Brain pericyte (primary cell): ENCODE measurements at places on chromosomes 1 and 21.

DNA sequence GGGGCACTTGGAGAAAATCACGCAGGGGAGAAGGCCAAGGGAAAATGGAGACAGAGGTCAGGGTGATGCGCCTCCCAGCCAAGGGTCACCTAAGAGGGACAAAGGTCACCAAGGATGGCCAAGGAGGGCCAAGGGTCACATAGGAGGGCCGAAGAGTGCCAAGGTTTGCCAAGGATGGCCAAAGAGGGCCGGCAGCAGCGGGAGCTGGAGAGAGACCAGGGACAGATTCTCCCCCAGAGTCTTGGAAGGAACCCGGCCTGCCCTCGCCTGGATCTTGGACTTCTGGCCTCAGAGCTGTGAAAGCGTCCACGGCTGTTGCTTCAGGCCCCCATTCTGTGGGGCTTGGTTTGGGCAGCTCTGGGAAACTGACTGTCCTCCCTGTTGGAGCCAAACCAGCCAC lies 25.6 kb upstream of the ARHGEF16 start:
- no peak for DNase-seq

DNA sequence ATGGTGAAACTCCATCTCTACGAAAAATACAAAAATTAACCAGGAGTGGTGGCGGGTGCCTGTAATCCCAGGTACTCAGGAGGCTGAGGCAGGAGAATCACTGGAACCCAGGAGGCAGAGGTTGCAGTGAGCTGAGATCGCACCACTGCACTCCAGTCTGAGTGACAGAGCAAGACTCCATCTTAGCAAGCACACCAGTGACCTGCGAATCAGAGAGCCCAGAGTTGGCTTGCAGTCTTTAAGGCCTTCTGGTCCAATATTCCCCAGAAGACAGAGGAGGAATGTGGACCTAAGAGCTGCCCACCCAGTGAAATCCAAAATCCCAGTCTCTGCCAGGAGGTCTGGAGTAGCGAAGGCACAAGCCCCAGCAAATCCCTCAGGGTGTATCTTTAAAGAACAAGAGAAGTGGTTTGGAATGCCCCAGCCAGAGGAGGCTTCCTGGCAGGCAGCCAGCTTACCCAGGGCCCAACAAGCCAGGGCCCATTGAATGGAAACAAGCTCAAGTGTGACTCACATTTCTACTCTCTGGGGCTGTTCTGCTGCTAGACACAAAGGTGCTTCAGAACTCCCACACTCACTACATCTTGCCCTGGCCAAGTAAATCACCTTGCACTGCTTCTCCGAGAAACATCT lies 23.9 kb downstream of the GPR161 start:
- DNase-seq: peak; percentile 24

DNA sequence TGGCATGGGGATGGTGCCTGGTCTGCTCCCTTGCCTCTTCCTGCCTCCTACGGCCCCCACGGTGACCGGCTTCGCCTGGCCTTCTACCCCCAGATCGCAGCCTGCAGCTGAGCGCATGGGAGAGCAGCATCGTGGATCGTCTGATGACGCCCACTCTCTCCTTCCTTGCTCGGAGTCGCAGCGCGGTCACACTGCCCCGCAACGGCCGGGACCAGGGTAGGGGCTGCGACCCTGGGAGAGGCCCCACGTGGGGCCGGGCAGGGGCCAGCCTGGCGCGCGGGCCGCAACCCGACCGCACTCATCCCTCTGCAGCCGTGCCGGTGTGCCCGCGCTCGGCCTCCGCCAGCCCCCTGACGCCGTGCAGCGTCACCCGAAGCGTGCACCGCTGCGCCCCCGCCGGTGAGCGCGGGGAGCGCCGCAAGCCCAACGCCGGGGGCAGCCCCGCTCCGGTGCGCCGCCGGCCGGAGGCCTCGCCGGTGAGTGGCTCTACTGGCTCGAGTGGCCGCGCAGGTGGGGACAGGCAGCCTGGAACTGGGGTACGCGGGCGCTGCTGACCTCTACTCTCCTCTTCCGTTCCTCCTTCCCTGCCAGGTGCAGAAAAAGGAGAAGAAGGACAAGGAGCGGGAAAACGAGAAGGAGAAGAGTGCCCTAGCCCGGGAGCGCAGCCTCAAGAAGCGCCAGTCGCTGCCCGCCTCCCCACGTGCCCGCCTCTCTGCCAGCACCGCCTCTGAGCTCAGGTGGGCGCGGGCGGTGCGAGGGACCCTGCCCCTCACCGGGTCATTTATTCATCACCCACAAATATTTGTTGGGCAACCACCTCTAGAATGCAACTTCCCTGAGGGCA lies 20.4 kb downstream of the MAP7D1 start:
- DNase-seq: no peak

DNA sequence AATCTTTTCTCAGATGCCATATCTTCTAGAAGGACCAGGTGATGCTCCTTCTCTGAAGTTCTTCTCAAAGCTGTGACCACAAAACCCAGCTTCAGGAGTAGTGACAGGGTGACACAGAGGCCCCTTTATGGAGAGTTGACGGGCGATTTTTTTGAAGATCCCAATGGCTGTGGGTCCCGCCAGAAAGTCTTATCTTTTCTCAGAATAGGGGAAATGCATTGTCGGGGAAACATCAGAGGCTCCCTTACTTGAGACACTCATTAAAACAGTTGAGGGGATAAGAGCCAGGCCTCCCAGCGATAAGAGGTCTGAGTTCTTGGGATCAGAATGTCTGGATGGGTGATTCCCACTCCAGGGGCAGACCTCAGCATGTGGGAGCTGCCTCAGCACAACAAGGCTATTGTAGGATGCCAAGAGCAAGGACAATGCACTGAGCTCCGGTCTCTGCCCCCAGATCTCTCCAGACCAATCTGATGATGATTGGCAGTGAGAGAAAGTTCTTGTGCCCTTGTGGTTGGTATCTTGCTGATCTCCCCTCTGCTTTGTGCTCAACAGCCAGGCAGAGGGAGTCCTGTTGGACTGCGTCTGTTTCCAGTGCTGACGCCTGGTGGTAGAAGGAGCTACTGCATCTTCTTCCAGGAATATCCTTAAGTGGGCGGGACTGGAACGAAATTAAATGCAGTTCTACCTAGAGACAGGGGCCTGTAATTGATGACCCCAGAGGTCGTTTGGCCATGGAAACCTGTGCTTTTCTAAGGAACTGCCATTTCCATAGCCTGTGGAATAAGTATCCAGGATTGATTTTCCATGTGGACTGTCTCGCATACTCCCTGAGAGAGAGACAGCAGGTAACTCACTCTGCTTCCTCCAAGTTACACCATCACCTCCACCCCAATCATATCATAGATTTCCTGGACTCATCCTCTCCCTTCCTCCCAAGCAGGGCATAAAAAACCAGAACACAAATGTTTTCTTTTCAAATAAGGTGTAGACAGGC lies 6.8 kb upstream of the ACKR1 start:
- DNase-seq: peak; percentile 29

GRCh38 chr1:171641076-171641864 lies 11.2 kb downstream of the MYOC start:
- DNase-seq: no peak

GRCh38 chr1:98426092-98426491 lies 235.4 kb upstream of the SNX7 start:
- no peak for DNase-seq

DNA sequence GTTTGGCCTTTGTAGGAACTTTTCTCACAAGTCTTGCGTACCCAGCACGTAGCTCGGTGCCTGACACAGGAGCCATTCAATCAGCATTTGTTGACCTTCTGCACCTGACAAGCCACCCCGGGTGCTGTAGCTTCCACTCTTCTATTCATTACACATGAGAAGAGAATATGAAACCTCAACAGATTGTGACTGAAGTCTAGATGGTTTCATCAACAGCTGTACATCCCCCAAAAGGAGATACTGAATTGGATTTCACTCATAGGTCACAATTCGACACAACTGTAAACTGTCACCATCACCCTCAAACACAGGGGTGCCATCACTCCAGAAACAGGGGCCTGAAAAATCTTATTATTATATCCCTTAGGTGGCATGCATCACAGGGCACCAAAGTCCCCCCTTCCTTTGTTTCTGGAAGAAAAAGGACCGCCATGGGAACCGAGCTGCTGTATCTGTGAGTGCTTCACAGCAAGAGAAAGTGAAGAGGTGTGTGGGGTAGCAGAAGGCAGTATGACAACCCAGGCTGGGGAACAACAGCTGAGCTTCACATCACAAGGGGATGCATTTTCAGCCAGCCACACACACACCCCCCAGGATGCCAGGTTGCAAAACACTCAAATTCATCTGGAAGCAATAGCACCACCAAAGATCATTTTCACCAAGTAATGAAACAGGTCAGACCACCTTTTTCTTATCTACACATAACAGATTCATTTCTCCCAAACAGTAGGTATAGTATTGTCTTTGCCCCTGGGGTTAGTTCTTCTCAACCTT lies 225.7 kb downstream of the TOMM20 start:
- DNase-seq: no peak

DNA sequence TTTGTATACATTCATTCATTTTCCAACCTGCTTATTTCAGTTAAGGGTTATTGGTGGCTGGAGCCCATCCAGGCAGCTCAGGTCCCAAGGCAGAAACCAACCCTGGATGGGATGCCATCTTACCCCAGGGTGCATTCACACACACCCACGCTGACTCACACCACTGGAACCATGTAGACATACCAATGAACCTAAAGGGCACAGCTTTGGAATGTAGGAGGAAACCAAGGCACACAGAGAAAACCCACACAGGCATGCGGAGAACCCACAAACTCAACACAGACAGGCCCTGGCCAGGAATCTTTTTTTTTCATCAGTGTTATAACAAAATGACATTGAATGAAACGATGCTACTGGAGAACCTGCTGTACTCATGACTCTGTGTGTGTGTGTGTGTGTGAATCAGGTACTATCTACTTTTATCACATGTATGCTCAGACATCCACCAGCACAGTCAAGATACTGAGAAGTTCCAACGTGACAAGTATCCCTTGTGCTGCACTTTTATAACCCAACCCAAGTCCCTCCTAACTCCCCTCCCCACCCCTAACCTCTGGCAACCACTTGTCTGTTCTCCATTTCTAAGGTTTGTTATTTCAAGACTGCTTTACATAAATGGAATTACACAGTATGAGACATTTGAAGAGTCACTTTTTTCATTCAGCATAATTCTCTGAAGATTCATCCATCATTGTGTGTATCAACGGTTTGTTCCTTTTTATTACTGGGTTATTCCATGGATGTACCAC lies 286.8 kb upstream of the PLD5 start:
- DNase-seq: no peak

GRCh38 chr1:66517959-66518358 lies 16.0 kb upstream of the SGIP1 start:
- no peak for DNase-seq

DNA sequence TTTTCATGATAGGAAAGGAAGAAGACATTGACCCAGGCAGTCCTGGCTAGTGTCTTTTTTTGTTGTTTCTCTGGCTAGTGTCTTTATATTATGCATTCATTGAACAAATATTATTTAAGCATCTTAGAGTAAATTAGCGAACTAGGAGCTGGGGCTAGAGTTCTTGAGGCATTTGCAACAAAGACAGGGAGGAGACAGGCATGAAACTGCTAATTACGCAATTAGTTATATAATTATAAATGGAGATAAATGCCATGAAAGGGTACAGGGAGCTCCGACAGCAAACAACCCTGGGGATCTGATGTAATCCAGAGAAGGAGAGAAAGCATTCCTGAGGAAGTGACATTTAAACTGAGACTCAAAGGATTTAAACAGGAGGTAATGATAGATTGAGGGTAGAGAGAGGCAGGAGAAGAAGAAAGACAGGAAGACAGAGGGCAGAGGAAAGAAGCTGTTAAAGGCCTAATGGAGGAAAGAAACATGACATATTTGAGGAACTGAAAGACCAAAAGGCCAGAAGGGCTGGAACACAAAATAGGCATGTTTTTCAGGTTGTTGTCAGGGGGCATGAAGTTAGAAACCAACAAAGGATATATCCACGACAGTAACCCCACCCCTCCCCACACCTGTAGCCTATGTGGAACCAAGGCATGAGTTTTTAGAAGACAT lies 99.5 kb upstream of the GJB5 start:
- DNase-seq: no peak

DNA sequence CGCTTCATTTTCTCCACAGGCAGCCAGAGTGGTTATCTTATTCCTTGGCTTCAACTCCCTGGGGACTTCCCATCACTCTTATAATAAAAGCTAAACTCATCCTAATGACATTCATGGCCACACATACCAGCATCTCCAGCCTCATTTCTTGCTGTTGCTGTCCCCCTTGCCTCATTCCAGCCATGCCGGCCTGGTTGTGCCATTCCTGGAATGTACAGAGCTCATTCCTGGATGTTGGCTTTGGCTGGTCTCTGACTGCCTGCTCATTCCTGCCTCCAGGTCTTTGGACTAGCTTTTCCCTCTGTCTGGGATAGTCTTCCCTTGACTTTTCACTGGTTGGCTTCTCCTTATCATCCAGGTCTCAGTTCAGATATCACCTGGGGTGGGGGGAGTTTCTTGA lies 2.4 kb upstream of the PEF1 start:
- no peak for DNase-seq

- no peak for DNase-seq
Observed at GRCh38 chr1:211198111-211198510, 61.1 kb upstream of the RCOR3 start.

- no peak for DNase-seq
Observed at GRCh38 chr1:211281320-211282022, 22.3 kb downstream of the RCOR3 start.

GRCh38 chr21:34510148-34511142 lies 1.6 kb downstream of the KCNE1 start:
- no peak for DNase-seq

DNA sequence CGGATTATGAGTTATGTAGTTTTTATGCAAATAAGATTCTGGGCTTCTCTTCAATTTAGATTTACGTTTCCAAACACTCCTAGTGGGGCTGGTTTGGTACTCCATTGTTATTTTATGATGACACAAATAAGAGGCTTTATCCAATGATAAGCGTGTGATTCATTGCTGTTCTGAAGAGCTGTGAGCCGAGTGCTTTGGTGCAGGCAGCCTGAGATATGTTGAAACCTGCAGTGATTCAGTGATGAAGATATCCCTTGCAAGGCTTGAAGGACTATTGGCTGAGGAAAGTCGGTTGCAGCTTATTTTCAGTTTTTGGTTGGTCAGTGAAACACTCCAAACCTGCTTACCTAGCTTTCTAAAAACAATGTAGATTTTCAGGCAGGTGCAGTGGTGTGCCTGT lies 112.2 kb downstream of the RYR2 start:
- no peak for DNase-seq

GRCh38 chr21:38500073-38500472 lies 1.8 kb upstream of the ERG start:
- no peak for DNase-seq

- DNase-seq: no peak
Observed at GRCh38 chr1:152866321-152866720, 6.5 kb downstream of the LCE7A start.

DNA sequence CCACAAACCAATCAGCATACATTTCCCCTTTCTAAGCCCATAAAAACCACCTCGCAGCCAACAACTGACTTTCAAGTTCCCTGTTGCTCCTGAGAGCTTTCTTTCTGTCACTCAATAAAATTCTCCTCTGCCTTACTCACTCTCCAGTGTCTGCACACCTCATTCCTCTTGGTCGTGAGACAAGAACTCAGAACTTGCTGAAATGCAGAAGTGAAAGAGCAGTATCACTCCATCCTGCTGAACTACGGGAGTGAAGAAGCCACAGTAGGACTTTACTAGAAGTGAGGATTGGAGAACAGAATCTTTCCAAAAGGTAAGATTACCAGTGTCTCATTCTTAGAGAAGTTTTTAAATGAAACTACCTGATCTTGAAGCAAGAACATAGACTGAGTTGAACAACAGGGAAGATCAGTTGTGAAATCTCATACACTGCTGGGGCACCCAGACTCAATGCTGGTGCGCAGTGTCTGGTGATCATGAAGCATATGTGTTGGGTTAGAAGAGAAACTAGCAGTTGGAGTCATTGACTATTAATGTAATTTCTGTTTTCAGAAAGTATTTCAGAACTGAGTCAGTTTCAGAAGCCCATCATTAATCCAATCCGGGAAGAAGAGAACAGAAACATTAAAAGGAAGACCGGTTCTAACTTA lies 726.9 kb upstream of the TMPRSS15 start:
- DNase-seq: no peak
